ENCODE measurements at places on chromosomes 3 and 15. TPM values are rescaled to one million over a fixed set of nuclear protein-coding genes. Genes with fewer than 3 reads are reported as not detected.

The ZNF710 gene
- total RNA-seq, result 2.9 TPM

DNA sequence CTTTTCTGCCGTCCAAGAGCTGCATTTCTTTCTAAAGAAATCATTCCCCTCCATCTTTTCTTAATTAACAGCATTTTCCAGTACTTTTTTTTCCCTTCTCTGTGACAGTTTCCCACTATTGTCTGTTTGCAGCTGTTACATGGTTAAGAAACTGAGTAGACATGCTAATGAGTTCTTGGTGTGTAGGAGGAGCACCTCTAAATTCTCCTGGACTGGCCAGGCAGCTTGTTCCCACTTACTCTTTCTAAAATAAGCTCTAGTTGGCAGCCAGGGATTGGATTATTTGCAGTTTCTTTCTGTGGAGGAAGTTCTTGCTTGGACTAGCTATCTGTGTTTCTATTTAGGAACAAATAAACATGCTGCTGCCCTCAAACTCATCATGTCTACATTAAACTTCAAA, 235.1 kb upstream of the GAP43 start:
- DNase-seq, result peak; percentile 40

DNA sequence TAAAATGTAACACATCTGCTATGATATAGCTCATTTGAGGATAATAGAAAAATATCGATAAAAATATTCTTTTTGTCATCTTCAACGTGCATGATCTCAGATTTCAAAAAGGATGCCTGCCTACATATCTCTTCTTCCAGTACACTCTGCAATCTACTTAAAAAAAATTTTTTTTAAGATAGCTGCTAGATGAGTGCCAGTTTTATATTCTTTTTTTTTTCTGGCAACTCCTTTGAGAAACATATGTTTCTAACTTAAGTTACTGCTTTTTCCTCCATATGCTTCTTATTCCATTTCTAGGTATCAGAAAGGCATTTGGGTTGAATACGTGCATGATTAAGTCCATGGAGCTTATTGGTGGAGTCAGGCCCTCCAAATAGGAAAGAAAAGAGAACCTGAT, 160.4 kb downstream of the PPM1L start:
- DNase-seq, result no peak

DNA sequence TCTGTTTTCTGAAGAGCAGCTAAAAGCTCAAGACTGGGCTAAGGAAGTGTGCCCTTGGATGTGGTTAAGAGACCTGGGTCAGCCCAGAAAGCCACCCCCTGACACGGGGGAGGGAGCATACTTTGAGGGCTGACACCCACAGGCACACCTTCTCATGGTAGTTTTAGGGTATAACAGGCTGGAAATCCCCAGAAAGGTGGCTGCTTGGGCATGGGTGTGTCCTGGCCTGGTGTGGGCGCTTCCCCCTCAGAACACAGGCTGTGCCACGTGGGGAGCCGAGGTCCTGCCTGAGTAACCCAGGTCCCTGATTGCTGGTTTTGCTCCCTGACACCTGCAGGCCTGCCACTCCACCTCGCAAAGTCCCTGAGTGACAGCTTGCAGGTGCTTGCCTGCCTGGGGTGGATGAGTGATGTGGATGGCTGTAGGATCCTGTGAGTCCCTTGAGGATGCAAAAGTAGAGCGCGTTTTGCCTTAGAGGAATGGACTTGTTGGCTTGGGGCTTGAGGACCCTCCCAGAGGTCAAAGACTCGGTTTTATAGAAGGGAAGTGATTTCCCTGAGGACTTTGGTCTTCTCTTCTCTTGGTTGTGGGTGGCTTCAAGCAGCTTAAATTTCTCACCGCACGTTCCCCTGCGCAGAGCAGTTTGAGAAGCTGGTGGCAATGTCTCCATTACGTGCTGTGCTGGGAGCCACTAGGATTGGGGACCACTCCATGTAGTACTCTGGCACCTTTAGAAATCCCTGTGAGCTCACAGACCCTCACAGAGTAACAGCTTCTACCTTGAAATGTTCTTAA, 94.4 kb downstream of the DNASE1L3 start:
- no peak for DNase-seq

Measured in heart left ventricle (tissue), 16 donors.